CD8-positive, alpha-beta memory T cell (primary cell): ENCODE measurements at places on chromosomes 11 and 22.

DNA sequence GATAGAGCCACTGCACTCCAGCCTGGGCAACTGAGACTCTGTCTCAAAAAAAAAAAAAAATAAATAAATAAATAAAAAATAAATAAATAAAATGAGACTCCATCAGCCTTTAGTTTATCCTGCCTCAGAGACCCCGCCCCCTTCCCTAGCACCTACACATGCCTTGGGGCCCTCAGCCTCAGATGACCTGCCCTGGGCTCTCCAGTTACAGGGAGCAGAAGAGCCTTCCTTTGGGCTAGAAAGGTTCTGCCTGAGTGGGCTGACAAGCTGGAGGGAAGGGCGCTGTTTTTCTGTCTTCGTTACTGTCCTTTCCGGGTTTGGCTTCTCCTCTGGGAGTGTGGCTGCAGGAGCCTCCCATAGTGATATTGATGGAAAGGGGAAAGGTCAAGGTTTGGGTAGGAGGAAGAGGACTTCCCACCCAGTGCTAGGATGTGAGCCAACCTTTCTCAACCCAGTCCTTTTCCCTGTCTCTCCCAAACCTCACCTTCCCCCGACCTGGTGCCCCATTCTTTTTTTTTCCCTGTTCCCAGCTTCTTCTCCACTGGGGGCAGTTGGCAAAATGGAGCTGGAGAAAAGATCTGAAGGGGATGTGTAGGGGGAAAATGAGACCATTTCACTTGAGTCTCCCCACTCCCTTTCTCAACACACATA lies 1.5 kb upstream of the SF3B2 start:
- H3K4me1 ChIP-seq = peaks cover 23% of the 10 kb centered on the region
- H3K36me3 ChIP-seq = peaks cover 13% of the 10 kb centered on the region
- no peak for DNase-seq
- peak overlapping the region; percentile 86 for H3K27ac ChIP-seq

- H3K4me1 ChIP-seq = no peaks in the 10 kb centered on the region
- H3K4me3 ChIP-seq = no peak overlapping the region
- no peak overlapping the region for H3K27ac ChIP-seq
Observed at GRCh38 chr11:69434471-69434931, 47.0 kb upstream of the LINC01488 start.

- H3K27me3 ChIP-seq = no peaks in the 10 kb centered on the region
- no peak overlapping the region for H3K4me3 ChIP-seq
- H3K27ac ChIP-seq = no peak overlapping the region
- DNase-seq = no peak
Observed at GRCh38 chr11:36363361-36364268, 67.5 kb downstream of the PRR5L start.

DNA sequence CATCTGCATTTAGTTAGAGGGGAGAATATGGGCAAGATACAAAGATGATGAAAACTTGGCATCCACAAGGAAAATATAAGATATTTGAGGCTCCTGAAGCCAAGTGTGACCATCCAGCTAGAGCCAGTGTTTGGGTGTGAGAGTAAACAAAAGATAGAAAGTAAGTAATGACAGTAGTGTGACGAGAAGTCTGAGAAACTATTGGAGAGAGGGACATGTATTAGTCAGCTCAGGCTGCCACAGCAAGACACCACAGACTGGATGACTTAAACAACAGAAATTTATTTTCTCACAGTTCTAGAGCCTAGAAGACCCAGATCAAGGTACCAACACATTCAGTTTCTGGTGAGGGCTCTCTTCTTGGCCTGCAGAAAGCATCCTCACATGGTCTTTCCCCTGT lies 6.4 kb upstream of the CCKBR start:
- no peak overlapping the region for H3K4me3 ChIP-seq
- no peaks in the 10 kb centered on the region for H3K36me3 ChIP-seq
- H3K4me1 ChIP-seq = no peaks in the 10 kb centered on the region
- DNase-seq = no peak

DNA sequence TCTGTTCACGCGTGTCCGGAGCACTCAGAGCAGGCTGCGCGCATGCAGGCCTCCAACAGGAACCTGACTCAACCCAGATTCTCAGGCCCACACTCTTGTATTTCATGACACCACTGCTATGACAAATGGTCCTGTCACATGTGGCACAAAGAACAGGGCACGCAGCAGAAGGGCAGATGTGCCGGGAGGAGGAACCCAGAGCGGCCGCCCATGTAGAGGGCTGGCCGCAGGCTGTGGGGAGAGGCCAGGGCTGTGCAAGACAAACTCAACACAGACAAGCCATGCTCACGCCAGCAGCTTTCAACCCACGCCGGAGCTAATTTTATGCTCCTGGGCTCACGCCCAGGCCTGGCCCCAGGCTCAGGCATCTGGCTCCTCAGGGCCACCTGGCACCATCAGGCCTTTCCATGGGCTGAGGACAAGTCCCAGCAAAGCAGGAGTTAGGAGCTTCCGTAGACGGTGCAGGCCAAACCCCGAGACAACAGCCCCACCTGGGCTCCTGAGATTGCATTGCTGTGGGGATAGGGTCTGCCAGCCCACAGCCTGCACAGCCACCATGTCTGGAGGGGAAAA lies 40.0 kb downstream of the DUSP8 start:
- H3K4me3 ChIP-seq = no peak overlapping the region
- no peak overlapping the region for H3K27ac ChIP-seq
- peaks cover 11% of the 10 kb centered on the region for H3K36me3 ChIP-seq
- H3K27me3 ChIP-seq = no peaks in the 10 kb centered on the region
- peaks cover 40% of the 10 kb centered on the region for H3K4me1 ChIP-seq

GRCh38 chr11:58770627-58771457 lies 39.1 kb upstream of the GLYAT start:
- peak overlapping the region; percentile 86 for H3K27ac ChIP-seq
- H3K36me3 ChIP-seq = no peaks in the 10 kb centered on the region
- no peaks in the 10 kb centered on the region for H3K27me3 ChIP-seq
- no peaks in the 10 kb centered on the region for H3K4me1 ChIP-seq

- no peaks in the 10 kb centered on the region for H3K4me1 ChIP-seq
- no peak overlapping the region for H3K27ac ChIP-seq
- no peak for DNase-seq
- no peaks in the 10 kb centered on the region for H3K27me3 ChIP-seq
- H3K4me3 ChIP-seq = no peak overlapping the region
Observed at GRCh38 chr11:115611343-115611742, 107.1 kb upstream of the CADM1 start.

- H3K36me3 ChIP-seq = no peaks in the 10 kb centered on the region
- no peak for DNase-seq
- no peaks in the 10 kb centered on the region for H3K4me1 ChIP-seq
- no peak overlapping the region for H3K4me3 ChIP-seq
- no peak overlapping the region for H3K27ac ChIP-seq
Observed at GRCh38 chr11:116255321-116255953, 517.4 kb downstream of the BUD13 start.

GRCh38 chr11:2725368-2726300 lies 25.8 kb upstream of the KCNQ1OT1 start:
- no peak for DNase-seq
- no peaks in the 10 kb centered on the region for H3K27me3 ChIP-seq
- H3K27ac ChIP-seq = no peak overlapping the region
- H3K4me3 ChIP-seq = no peak overlapping the region

- H3K4me1 ChIP-seq = peaks cover 16% of the 10 kb centered on the region
- H3K36me3 ChIP-seq = peaks cover 19% of the 10 kb centered on the region
- H3K27ac ChIP-seq = no peak overlapping the region
- no peak overlapping the region for H3K4me3 ChIP-seq
- no peak for DNase-seq
Observed at GRCh38 chr11:68908273-68908672, 4.6 kb downstream of the IGHMBP2 start.

DNA sequence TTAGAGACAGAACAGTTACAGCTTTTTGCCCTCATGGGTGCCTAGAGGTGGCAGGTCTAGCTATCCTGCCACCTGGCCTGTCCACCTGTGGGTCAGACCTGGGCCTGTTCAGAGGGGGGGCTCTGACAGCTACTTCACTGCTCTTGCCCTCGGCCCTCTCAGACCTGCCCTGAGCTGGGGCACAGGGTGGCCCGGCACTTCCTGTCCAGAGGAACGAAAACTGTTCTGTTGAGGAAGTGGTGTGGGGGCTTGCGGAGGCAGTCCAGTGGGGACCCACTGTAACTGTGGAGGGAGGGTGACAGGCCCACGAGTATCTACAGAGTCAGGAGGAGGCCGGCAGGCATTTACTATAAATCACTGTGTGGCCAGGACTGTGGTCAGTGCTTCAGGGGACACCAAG lies 16.2 kb downstream of the TESMIN start:
- no peaks in the 10 kb centered on the region for H3K27me3 ChIP-seq
- H3K36me3 ChIP-seq = no peaks in the 10 kb centered on the region
- H3K4me1 ChIP-seq = no peaks in the 10 kb centered on the region
- no peak overlapping the region for H3K4me3 ChIP-seq
- no peak overlapping the region for H3K27ac ChIP-seq
- DNase-seq = no peak

- no peaks in the 10 kb centered on the region for H3K4me1 ChIP-seq
- no peak for DNase-seq
- no peak overlapping the region for H3K4me3 ChIP-seq
- no peaks in the 10 kb centered on the region for H3K27me3 ChIP-seq
Observed at GRCh38 chr11:78319453-78319955, 98.1 kb downstream of the GAB2 start.

DNA sequence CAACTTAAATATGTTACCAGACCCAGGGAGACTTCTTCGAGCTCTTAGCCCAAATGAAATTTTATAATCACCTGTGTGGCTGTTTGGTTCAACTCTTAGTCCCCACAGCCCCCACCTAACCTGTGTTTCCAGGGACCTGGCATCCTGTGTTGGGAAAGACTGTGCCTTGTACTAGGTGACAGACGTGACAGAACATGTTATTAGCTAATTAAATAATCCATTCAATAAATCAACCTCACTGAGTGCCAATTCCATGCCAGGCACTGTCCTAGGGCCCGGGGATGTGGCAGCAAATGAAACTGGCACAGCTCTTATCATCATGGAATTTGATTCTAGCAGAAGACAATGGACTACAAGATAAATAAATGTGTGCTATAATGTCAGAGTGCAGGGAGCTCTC lies 431.9 kb downstream of the MIAT start:
- H3K4me3 ChIP-seq = no peak overlapping the region
- DNase-seq = no peak
- H3K27ac ChIP-seq = no peak overlapping the region
- peaks cover 3% of the 10 kb centered on the region for H3K27me3 ChIP-seq
- no peaks in the 10 kb centered on the region for H3K36me3 ChIP-seq
- no peaks in the 10 kb centered on the region for H3K4me1 ChIP-seq

- no peak for DNase-seq
- H3K27ac ChIP-seq = no peak overlapping the region
- peaks cover 12% of the 10 kb centered on the region for H3K27me3 ChIP-seq
- H3K36me3 ChIP-seq = no peaks in the 10 kb centered on the region
Observed at GRCh38 chr11:120563703-120564572, 52.4 kb downstream of the GRIK4 start.

- H3K36me3 ChIP-seq = no peaks in the 10 kb centered on the region
- DNase-seq = no peak
- H3K27ac ChIP-seq = no peak overlapping the region
- H3K4me3 ChIP-seq = no peak overlapping the region
- H3K4me1 ChIP-seq = peaks cover 67% of the 10 kb centered on the region
Observed at GRCh38 chr22:40050258-40050657, 55.5 kb downstream of the FAM83F start.

- DNase-seq = no peak
- no peak overlapping the region for H3K4me3 ChIP-seq
- no peaks in the 10 kb centered on the region for H3K4me1 ChIP-seq
- H3K27me3 ChIP-seq = no peaks in the 10 kb centered on the region
- no peaks in the 10 kb centered on the region for H3K36me3 ChIP-seq
Observed at GRCh38 chr22:48889209-48889830, 938.4 kb downstream of the BRD1 start.

GRCh38 chr11:111019871-111020670 lies 225.5 kb upstream of the POU2AF2 start:
- H3K4me1 ChIP-seq = no peaks in the 10 kb centered on the region
- H3K27me3 ChIP-seq = no peaks in the 10 kb centered on the region
- no peaks in the 10 kb centered on the region for H3K36me3 ChIP-seq
- H3K27ac ChIP-seq = no peak overlapping the region
- no peak overlapping the region for H3K4me3 ChIP-seq
- no peak for DNase-seq

DNA sequence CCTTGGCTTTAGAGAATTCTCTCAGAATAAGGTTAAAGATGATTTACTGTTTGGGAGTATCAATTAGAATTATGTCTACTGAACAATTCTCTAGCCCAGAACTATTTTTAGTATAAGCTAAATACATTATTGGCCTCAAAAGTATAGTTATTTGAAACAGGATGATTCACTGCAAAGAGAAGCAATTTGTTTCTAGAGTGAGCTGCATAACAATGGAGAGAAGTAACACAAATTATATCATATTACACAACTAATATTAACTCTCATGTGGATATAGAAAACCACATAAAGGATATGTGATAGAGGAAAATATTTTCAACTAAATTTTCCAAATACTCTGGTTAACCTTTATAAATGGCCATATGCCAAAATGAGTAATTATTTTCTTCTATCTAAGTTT lies 24.9 kb downstream of the PGM2L1 start:
- H3K4me1 ChIP-seq = no peaks in the 10 kb centered on the region
- DNase-seq = no peak
- H3K4me3 ChIP-seq = no peak overlapping the region
- H3K27me3 ChIP-seq = no peaks in the 10 kb centered on the region
- no peaks in the 10 kb centered on the region for H3K36me3 ChIP-seq
- no peak overlapping the region for H3K27ac ChIP-seq

GRCh38 chr11:208917-209260 lies 1.4 kb downstream of the RIC8A start:
- no peaks in the 10 kb centered on the region for H3K27me3 ChIP-seq
- H3K27ac ChIP-seq = peak overlapping the region; percentile 93
- DNase-seq = no peak
- peaks cover 43% of the 10 kb centered on the region for H3K4me1 ChIP-seq

DNA sequence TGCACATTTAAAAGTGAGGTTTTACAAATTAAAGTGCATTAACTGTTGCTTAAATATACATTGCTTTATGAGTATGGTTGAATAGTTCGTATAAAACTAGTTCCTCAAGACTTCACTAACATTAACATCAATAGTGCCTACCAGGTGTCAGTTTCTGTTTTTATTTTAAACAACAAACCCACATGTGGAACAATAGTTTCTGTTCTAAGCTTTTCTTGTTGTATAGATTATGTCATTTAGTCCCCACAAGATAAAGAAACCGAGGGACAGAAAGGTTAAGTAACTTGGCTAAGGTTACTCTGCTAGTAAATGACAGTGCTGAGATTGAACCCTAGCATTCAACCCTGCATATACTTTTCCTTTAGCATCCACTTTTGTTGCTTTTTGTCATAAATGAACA lies 41.4 kb upstream of the ST14 start:
- peaks cover 27% of the 10 kb centered on the region for H3K4me1 ChIP-seq
- H3K4me3 ChIP-seq = no peak overlapping the region
- no peak overlapping the region for H3K27ac ChIP-seq

DNA sequence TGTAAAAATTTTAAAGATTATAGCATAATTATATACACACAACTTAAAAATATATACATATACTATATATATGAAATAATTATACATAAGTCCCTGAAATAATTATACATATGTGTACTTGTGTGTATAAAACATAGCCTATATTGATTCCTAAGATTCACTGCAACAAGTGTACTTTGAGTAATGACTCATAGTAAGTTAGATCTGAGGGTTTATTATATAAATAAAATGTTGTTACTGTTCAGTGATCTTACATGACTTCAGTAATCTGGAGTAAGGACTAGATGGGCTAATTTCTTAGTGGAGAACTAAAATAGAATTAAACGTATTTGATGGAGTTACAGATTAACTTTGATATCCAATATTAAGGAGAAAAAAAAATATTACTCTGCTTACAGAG lies 350.5 kb downstream of the CNTN5 start:
- no peaks in the 10 kb centered on the region for H3K4me1 ChIP-seq
- no peaks in the 10 kb centered on the region for H3K27me3 ChIP-seq

- H3K27ac ChIP-seq = no peak overlapping the region
- H3K4me3 ChIP-seq = no peak overlapping the region
- no peaks in the 10 kb centered on the region for H3K4me1 ChIP-seq
- no peaks in the 10 kb centered on the region for H3K36me3 ChIP-seq
Observed at GRCh38 chr11:28961726-28962125, 853.5 kb downstream of the METTL15 start.
